DMS79 treated with DMSO at 0.1 percent for 48 hours (cell line): ENCODE measurements at places on chromosomes 7 and 10.

GRCh38 chr10:78559661-78560340 lies 509.0 kb upstream of the ZMIZ1 start:
- DNase-seq = peak; percentile 88

DNA sequence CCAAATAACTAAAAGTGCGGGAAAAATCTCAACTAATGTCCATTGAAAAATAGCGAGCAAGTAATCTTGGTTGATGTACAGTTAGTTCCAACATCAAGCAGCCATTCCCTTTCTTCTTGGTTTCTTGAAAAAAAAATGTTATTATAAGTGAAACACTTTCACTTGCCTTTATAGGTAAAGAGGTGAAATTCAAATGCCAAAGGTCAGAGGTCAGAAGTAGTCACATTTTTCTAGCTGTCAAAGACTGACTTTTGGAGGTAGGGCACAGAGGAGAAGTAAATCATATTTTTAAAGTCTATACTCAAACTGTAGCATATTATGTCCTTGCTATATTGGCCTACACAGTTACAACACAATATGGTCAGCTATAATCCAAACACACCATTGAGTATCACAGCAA lies 62.3 kb downstream of the CHCHD3 start:
- DNase-seq = no peak

- no peak for DNase-seq
These were observed 259.7 kb upstream of the PITRM1 start for GRCh38 chr10:3432081-3432825.

- DNase-seq = no peak
These were observed at the start of gene PFKP for GRCh38 chr10:3067118-3067858. TSS of gene PFKP (plus strand) at chr10:3067548. CDS start at chr10:3067596, 48 bp downstream.

DNA sequence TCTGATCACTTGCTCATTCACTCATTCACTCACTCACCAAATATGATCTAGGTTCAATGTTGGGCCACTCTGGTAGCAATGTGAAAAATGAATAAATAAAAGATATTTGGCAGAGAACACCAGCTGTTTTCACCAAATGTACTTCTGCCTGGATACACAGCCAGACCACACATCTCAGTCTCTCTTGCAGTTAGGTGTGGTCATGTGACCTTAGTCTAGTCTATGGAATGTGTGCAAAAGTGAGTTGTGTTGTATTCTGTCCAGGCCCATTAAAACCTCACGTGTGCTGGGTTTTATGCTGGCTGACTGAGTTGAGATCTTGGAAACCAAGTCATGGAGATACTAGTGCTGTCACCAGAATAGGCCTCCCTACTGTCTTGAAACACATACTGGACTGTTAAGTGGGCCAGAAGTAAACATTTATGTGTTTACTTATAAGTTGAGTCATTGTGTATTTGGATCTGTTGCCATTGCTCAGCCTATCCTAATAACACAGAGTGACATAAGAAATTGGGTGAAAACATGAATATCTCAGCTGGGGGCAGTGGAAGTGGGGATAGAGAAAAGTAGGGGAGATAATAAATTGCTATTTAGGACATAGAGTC lies 145.5 kb downstream of the PTEN start:
- DNase-seq = no peak

DNA sequence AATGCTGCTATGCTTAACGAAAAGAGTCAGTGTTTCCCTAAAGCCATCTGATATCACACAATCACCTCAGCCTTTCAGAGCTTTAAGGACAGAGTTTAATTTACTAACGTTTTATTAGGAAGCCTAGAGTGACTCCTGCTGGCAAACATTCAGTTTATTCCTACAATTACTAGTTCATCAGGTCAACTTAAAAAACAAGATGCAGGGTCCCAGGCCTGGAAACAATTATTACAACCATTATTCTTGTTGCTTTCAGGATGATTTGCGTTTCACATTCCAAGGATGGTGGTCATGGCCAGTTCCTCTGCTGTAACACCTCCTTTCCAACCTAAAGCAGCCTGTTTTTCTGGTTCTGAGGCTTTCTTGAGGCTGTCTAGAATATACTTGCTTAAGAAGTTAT lies 1.5 kb upstream of the FAM53B start:
- no peak for DNase-seq

DNA sequence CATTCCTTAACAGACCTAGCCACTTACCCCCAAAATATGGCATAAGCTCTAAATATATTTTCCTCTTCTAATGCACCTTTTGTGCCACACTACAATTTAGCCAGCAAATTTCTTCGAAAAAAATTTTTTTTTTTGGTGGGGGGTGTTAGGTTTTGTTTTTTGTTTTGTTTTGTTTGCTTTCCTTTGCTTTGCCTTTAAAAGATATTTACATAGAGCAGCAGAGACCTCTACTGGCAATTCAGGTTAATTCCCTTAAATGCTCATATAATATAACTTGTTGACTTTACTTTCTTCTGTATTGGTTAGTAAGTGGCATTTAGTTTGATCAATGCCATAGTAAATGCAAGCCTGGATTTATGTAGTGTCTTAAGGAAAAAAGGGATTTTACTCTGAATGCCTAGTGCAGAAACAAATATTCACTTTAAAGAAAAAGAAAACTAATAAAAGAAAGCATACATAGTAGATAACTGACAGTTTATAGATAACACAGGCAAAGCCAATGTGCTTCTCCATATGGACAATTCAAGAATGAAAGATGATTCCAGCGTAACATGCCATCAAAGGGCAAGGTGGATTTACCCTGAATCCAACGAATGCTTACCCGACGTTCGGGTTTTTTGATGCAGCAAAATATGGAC lies 1250.6 kb downstream of the GATA3 start:
- DNase-seq = no peak

DNA sequence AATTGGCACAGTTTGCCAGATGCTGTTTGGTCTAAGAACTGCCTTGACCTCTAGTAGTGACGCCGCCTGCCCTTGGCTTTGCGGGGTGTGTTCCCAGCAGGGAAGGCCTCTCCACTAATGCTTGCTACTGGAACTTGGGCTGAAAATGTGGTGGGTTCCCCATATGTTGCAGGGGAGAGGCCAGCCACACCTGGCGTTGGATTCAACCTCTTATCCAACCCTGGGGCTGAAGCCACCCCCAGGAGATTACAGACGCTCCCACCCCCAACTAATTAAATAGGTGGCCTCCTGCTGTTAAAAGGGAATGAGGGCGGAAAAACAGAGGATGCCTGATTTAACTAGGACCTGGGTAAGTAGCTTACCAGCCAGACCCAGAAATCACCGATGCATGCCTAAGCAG lies 19.2 kb upstream of the ATOH7 start:
- no peak for DNase-seq

DNA sequence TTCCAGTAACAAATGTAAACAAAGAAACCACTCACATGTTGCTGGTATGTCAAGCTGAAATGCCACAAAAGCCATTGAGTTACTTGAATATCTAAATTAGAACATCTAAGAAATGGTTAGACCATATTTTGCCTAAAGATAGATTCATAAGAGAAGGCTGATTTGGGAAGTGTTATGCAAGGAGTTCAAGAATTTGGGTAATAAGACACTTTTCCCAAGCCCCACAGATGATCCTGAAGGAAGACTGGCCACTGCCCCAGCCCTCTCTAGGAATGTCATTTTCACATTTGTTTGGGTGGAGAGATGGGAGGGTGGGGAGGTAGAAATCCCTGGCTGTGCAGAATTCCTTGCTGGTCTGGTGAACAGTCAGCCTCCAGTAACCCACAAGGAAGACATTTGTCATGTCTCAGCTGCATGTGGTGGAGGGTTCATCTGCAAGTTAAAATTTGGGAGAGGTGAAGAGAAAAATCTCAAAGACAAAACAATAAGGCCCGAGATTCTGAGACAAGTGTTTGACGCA lies 427.2 kb upstream of the KLF6 start:
- DNase-seq = no peak

- DNase-seq = no peak
These were observed 488.5 kb downstream of the DNAJB6 start for GRCh38 chr7:157825325-157825724.

DNA sequence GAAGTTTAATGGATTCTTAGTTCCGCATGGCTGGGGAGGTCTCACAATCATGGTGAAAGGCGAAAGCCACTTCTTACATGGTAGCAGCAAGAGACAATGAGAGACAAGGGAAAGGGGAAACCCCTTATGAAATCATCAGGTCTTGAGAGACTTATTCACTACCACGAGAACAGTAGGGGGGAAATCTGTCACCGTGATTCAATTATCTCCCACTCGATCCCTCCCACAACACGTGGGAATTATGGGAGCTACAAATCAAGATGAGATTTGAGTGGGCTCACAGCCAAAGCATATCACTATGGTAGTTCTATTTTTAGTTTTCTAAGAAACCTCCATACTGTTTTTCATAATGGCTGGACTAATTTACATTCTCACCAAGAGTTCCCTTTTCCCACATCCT lies 36.7 kb downstream of the SPAM1 start:
- DNase-seq = no peak

- no peak for DNase-seq
These were observed 288.8 kb downstream of the USP6NL start for GRCh38 chr10:11322698-11323097.

- DNase-seq = no peak
These were observed 372.8 kb upstream of the CELF2 start for GRCh38 chr10:10644676-10645385.

- no peak for DNase-seq
These were observed 235.3 kb downstream of the BUB3 start for GRCh38 chr10:123389520-123389919.

DNA sequence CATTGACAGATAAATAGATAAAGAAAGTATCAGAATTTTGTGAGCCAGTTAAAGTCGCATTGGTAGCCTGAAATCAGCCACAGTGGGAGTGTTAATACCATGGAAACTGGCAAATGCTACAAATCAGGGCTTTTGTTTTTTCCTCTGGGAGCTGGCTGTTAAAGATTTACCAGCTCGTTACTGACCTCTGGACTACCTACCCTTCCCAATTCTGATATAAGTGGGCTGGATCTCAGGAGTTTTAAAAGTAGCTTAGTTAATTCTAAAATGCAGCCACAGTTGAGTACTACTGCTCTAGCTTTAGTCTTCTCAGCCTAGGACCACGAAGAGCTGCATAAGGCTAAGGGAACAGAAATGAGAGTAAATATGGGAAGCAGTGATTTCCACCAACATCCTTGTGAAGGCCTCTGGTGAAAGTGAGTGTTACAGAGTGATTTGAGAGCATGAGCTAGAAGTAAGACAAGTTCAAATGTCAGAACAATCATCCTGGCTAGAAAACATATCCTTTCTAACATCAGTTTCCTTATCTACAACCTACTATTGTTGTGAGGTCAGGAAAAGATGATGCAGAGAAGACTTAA lies 53.2 kb downstream of the A1CF start:
- DNase-seq = no peak

DNA sequence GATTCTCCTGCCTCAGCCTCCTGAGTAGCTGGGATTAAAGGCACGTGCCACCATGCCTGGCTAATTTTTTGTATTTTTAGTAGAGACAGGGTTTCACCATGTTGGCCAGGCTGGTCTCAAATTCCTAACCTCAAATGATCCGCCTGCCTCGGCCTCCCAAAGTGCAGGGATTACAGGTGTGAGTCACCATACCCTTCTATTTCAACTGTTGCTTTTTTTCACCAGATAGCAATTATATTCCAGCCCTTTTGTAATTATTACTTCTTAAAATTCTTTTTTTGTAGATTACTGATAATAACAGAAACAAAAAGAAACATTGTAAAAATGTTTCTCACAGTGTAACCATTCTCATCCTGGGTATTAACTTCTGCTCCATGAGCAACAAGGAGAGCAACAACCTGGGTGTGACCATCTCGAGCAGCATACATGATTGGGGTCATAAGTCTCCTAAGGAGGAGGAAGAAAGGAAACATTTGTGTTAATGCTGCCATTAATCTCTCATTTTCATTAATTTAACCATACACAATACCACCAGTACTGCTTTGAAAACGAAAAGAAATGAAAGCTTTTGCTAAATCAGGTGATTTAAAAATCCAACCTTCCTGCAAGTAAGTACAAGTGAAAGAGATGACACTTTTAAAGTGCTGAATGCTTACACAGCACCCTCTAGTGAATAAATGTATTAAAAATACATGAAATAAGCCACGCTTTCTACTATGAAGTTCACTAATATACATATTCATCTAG lies 41.8 kb downstream of the ASZ1 start:
- peak; percentile 47 for DNase-seq

DNA sequence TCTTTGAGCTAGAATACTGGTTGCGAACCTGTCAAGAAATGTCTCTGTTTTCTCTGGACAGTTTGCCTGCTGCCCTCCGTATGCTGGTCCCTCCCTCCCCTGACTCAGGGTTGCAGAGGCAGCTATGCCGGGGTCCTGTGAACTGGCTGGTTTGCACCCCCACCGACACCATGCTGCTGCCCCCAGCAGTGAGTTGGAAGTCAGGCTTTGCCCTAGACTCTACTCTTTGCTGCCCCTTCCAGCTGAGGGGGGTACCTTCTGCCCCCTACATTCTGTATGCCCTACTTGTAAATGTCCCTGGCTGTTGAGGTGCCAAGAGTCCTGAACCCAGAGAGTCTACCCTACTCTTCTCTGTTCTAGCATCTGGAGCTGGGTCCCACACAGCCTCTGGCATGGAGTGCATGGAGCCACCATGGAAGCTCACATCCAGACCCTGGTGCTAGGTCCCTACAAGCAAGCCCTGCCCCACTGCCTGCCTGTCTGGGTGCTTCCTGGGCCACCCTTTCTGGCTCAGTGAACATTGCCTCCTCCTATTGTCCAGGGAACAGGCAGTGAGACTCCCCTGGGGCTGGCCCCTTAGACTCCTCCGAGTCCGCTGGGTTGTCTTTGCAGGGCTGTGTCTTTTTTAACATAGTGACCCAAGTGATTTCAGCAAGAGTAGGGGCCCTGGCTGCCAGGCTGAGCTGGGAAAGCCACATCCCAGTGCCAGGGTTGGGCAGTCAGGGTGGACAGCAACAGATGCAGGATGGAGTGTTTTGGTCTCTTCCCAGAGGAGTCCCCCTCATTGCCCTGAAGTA lies 138.9 kb downstream of the ADCY1 start:
- no peak for DNase-seq

DNA sequence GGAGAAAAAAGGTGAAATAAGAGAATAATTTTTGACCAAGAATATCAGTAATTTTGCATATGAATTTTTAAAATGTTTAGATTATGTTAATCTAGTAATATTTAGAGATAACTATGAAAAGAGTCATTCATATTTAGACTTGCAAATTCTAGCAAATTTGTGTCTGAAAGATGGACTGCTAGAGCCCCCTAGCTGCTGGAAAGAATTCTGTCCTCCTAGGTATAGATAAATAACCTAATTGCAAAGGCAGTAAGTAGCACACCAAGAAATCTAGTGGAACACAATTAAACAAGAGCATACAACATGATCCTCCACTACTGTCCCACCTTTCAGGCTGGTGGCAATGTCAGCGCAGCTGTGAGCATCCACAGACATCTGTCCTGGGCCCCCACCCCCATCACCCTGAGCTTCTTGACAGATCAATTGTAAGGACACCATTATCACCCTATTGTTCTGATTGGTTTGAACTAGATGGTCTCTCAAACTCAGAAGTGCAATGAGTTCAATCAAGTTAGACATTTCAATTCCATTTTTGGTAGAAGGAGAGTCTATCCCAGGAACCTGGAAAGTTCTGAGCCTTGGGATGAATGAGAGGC lies 15.0 kb upstream of the GFRA1 start:
- DNase-seq = no peak
